ENCODE measurements at places on chromosomes 16 and 17.

- no peak for DNase-seq
Measured at GRCh38 chr17:64500487-64500859, 3.6 kb upstream of the POLG2 start.

DNA sequence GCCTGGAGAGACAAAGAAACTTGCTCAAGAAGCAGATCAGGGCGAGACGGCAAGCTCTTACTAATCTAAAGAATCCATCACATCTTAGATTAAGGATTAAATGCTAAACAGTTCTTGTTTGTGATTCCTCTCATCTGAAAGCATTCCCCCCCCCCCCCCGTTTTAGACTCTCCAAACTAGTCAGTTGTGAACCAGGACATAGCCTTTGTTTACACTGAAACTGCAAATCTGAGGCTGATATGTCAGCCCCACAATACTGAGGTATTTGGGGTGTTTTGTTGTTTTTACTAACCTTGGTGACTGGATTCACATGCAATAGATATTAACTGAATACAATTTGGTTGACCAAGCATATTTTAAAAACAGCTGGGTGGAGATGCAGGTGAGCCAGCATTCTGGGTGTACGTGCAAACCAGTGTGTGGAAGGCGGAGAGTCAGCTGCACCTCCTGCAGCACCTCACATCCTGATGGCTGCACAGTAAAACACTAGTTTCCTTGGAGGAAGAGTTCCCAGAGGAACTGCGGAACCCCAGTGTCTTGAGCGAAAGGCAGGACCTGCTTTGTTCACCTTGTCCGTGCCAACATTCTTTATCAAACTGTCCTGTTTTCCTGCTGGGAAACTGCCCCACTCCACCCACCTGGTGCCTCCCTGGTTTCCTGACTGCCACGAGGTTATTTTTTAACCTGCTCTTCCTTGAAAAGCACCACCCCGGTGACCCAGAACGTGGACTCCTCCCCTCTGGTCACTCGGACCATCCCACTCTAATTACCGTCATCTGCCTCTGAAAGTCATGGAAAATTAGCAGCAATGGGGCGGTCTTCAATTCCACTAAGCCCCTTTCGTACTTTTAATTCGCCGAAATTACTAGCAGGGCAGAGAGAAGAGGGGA lies 1.2 kb upstream of the YPEL2 start:
- peak; percentile 88 for DNase-seq

DNA sequence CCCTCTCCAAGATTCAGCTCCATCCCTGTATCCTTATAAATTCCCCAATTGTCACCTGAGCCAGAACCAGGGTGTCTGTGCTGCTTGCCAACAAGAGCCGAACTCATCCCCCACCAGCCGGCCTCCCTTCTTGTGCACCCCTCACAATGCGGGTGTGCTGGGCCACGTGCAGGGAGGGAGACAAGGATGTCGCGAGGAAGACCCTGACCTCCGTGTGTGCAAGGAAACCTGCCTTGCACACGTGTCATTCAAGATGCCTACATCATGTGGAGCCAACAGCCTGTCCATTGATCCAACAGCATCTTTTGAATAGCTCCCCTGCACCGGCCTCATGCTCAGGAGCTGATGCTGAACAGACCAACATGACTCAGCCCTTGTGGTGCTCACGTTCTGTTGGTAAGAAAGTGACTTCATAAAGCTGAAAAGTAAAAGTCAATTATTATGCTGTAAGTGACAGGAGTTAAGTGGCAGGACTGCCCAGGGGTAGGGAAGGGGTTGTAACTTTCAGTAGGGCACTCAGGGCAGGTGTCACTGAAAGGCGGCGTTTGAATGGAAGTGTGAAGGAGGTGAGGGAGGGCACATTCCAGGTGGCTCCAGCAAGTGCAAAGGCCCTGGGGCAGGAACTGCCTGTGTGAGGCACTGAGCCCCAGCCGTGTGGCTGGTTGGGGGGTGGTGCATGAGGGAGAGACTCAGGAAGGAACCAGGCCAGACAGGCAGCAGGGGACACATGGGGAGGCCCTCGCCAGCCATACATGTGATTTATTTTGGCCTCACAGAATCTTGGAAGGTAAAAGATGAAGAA lies 302.2 kb downstream of the FOXL1 start:
- DNase-seq, result no peak

GRCh38 chr17:35747540-35748017 lies 5.5 kb downstream of the GAS2L2 start:
- DNase-seq, result peak; percentile 54

DNA sequence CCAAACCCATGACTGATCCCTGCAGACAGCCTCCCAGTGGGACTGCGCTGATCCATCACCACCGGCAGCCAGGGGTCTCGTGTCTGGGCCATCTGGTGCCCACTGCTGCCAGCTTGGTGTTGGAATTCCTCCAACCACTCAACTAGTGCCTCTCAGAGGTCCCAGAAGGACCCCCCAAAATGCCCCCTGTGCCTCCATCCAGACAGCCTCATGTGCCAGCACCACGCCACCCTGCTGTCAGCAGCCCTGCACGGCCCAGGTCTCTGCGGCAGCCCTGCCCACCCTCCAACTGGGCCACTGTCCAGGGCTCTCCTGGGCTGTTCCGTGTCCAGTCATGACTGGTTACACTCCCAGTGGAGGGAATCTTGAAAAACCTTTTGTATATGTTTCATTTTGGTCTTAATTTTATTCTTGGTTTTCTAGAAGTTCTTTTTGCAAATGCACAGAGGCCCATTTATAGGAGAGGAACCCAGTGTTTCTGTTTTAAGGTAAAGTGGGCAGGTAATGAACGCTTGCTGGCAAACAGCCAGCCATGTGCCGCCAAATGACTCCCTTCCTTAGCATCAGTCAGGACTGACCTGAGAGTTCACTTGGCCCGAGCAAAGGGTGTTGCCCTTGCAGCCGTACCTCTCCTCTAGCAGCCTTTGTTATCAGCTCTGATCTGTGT lies 34.6 kb downstream of the GRIN2C start:
- no peak for DNase-seq

GRCh38 chr17:14334276-14334840 lies 33.5 kb downstream of the HS3ST3B1 start:
- no peak for DNase-seq

- no peak for DNase-seq
Measured at GRCh38 chr16:5166486-5166885, 68.9 kb upstream of the EEF2KMT start.

DNA sequence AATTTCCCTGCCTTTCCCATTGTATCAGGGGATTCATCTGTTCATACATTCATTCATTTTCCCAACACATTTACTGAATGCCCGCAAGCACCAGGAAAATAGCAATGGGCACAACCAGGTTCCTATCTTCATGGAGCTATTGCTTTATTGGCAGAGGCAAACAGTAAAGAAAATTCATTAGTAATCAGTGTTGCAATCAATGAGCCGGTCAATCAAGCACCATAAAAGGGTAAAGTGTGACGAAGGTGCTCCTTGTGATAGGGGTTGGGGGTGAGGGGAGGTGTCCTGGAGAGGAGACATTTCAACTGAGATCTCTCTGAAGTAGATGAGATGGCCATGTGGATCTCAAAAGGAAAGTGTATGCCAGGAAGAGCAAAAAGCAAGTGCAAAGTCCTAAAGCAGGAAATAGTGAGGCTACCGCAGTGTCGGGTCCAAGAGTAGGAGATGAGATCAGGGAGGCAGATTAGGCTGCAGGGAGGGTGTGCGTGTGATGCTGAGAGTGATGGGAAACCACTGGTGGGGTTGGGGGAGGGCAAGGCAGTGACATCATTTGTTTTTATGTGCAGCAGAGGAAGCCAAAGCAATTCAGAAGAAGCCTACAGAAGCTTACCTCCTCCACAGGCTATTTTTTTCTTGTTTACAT lies 28.4 kb downstream of the CDH13 start:
- DNase-seq, result no peak

DNA sequence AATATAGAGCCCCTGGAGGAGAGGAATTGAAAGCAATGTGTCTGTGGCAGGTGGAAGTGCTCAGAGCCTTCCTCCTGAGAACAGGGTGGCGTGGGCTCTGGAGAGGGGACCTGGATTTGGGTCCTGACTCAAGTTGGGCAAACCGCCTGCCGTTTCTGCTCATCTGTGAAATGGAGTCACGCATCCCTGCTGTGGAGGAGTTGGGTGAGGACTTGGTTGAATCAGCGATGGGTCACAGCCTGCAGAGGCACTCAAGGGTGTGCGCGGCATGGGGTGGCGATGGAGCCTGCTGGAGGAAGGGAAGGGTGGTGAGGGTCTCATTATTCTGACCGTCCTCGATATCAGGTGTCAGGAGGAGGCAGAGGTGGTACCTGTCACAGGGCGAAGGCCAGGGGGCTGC lies 3.1 kb downstream of the ADAD2 start:
- DNase-seq, result no peak

DNA sequence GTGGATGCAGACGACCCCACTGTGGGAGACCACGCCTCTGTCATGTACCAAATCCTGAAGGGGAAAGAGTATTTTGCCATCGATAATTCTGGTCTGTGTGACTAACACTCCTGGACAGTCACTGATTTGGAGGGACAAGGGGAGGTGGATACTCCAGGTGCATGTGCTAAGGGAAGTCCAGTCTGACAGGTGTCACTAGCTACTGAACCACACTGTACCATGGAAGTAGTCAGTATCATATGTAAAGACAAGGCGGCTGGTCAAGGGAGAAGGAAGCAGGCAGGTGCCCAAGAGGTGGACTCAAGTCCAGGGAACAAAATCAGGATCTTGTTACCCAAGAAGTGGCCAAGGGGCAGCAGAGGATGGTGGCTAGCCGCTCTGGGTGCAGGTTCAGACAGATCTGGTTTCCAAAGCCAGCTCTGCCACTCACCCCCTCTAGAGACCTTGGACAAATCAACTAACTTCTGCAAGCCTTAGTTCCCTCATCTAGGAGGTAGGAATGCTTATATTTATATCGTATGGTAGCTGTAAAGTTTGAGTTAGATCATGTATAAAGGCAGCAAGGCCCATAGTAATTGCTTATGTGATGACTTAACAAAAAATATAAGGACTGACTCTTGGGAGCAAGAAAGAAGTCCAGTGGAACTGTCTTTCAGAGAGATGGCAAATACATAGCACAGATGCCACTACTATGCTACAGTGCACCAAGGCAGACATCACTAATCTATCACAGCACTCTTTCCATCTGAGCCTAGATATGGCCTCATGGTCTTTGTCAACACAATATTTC lies 22.1 kb downstream of the CDH5 start:
- DNase-seq, result no peak

DNA sequence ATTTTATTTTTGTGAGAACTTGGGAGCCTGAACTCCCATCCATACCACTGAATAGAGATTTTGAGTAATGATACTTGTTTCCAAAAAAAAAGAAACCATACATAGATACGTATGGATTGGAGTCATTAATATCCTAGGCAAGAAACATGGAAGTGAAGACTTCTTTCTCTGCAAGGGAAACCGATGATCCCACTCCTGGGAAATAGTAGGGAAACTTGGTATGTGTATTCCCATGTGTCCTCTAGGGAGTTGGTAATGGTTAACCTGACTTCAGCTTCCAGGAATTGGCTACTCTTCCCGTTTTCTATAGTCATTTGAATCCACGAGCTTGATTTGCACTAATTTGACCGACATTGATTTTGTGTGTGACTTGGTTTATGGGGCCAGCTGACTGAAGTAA lies 5.4 kb downstream of the FUS start:
- no peak for DNase-seq

DNA sequence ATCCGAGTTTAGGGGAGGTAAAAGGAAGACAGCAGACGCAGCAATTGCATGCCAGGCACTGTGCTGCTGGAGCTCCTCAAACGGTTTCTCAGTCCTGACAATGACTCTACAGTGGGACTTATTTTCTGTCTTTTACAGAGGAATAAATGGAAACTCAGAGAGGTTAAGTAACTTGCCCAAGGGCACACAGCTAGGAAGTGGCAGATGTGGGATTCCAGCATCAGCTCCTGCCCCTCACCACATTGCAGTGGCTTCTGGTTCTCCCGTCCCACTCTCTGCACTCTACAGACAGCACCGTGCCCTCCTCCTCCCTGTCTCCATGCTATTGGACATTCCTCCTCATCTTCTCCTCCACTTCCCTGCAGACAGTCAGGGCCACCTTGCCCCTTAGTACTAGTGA lies 74.2 kb upstream of the KSR1 start:
- DNase-seq, result no peak

- DNase-seq, result no peak
Measured at GRCh38 chr16:383326-384051, 1.7 kb upstream of the PGAP6 start.

Measured in HepG2 (cell line).